ENCODE measurements at places on chromosomes 13 and 19.

DNA sequence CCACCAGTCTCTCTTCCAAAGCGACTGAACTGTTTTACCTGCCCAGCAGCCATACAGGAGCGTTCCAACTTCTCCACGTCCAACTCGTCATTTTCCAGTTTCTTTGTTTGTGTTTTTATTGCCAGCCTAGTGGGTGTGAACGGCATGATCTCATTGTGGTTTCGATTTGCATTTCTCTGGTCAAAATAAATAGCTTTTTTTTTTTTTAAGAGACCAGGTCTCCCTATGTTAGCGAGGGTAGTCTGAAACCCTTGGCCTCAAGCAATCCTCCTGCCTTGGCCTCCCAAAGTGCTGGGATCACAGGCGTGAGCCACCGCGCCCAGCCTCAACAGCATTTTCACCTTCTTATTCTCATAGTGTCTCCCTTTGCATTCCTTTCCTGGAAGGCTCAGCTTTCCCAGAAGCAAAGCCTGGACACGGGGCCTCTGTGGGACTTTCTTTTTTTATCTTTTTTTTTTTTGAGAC lies 4.2 kb upstream of the JSRP1 start:
- DNase-seq: no peak

DNA sequence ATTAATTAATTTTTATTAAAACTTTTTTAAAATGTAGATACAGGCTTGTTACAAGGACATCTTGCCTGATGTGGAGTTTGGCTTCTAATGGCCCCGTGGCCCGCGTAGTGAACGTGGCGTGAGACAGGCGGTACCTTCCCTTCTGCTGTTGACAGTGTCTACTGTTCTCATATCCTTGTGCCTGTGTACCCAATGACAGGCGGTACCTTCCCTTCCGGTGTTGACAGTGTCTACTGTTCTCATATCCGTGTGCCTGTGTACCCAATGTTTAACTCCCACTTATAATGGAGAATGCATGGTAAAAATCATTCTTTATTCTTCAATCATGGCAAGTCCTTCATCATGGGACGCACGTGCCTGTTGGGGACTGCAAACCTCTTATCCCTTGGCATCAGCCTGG lies 79.1 kb upstream of the ZNF835 start:
- DNase-seq: no peak

DNA sequence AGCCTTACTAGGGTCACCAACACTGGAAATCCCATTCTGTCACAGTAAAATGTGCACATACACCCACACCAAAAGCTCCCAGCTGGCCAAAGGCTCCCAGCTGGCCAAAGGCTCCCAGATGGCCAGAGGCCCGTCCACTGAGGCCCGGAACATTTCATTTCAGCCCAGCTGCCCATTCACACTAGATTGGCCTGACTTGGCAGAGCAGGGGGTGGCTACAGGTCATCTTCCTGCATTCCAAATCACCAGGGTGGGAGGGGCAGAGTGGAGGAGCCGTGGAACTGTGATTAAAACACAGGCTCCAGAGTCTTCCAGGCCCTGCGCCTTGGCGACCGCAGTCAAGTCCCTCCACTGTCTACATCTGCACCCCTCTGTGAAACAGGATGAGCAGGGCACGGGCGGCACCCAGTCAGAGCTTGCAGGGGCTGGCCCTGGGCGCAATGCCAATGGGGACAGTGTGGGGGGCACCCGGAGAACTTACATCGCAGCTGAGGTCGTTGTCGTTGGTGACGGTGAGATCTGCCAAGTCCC lies 10.1 kb upstream of the PRKD2 start:
- no peak for DNase-seq

DNA sequence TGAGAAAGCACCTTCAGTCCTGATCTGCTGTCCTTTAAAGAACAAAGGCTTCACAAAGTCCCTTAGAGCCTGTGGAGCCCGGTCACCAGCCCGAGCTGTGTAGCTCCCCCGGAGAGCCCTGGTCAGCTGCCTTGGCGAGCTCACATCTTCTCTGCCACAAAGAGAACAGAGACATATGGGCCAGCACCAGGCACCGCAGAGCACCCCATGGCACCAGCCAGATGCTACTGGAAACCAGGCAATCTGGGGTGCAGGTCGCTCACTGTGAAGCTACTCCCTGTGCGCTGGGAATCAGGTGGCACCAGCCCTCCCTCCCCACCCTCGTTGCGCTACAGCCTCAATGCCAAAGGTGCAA lies 44.3 kb upstream of the F7 start:
- no peak for DNase-seq

DNA sequence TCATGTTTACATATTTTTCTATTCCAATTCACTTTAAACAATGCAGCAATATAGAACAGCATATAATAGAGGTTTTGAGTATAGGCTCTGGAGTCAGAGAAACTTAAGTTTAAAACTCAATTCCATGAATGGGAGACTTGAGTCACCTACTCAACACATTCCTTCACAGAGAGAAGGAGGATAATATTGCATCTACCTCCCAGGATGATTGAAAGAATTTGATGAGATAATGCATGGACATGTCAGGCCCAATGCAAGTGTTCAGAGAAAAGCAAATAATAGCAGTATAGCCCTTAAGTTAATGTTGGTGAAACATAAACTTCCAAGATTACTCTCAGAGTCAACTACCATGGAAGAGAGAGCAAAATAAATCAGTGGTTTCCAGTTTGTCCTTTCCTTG lies 170.2 kb downstream of the DCLK1 start:
- peak; percentile 62 for DNase-seq

GRCh38 chr13:77377016-77377415 lies 50.1 kb upstream of the MYCBP2 start:
- no peak for DNase-seq

- DNase-seq: no peak
Observed at GRCh38 chr13:59603646-59604045, 560.1 kb downstream of the DIAPH3 start.

- peak; percentile 68 for DNase-seq
Observed at GRCh38 chr19:55080968-55081769, 5.5 kb downstream of the EPS8L1 start.

GRCh38 chr19:17333611-17334413 lies 843 bp downstream of the ANO8 start:
- peak; percentile 87 for DNase-seq

DNA sequence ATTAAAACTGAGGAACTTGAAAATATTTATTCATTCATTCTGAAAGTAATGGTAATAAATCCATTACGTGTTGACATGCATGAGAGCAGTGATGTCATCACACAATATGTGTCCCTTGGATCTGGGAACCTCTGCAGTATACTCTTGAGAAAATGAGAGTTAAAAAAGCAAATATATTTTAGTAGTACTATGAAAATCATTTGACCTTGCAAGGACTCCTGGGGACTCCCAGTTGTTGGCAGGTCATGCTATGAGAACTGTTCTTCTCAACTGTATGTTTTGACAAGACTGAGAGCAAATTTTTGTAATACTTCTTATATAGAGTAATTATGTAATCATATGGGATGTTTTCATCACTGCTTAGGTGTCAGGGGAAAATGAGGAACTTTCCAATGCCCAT lies 249.4 kb downstream of the PCCA start:
- peak; percentile 73 for DNase-seq

Data from astrocyte of the spinal cord (primary cell).